Heart right ventricle (tissue), 16 donors: ENCODE measurements at places on chromosomes 2 and 18.
A peak's percentile ranks its signal among the peaks of the same experiment; 100 is the strongest.

DNA sequence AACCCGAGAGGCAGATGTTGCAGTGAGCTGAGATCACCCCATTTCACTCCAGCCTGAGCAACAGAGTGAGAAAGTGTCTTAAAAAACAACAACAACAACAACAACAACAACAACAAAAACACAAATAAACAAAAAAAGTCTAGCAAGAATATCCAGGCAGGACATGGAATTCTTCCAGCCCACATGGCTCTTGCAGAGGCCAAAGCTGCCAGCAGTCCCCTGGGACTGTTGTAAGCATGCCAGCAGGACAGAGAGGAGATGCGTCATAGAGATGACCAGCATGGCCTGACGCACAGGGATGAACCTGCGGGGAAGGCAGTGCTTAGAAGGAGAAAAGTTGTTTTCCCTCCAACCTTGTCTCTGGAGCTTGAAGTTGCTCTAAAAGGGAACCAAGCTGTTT, 182.3 kb upstream of the PGAP1 start:
- DNase-seq, result peak; percentile 83

- DNase-seq, result peak; percentile 25
Observed at GRCh38 chr2:187541086-187542085, 12.8 kb downstream of the TFPI start.

GRCh38 chr2:21118302-21118920, 5.4 kb upstream of the TDRD15 start:
- DNase-seq, result no peak

- no peak for DNase-seq
Observed at GRCh38 chr2:105184420-105184819, 57.1 kb upstream of the GPR45 start.

GRCh38 chr2:46306330-46306751, 9.1 kb downstream of the EPAS1 start:
- DNase-seq, result no peak

DNA sequence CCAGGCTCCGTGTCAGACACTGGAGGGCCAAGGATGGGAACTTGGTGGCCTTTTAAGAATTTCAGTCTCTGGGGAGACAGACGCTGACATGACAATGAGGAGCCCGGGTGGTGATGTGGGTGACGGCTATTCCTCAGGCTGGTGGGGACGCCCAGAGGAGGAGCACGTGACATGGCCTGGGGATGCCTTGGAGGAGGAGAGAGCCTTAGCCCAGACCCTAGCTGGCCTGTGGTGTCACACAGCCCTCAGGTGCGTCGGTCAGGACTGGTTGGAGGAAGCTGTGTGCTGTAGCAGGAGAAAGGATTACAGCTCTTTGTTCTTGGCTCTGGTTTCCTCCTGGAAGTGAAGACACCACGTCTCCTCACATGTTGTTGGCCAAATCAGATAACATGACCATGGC, 40.0 kb upstream of the SCLY start:
- no peak for DNase-seq
